Renal pelvis (tissue), 12 donors: ENCODE measurements at places on chromosomes 5 and 9. TPM values are rescaled to one million over a fixed set of nuclear protein-coding genes. Genes with fewer than 3 reads are reported as not detected.

PCDHGB3 gene
- polyA plus RNA-seq, result 1.9 TPM

DNA sequence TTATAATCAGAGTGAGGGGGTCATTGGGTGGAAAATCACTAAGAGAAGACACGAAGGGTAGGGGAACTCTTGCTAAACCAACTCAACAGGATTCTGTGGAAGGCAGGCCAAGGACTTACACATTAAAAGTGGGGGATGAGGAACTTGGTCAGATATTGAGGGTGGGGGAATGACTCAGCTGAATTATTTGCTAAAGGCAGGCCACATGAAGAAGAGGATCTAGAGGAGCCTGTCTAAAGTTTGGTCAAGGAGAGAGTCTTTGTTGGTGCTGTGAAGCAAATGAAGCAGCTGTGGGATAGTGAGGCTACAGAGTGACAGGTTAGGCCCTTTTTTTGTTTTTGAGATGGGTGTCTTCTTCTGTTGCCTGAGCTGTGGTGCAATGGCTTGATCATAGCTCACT, 63.9 kb upstream of the SPRY4 start:
- DNase-seq, result no peak

DNA sequence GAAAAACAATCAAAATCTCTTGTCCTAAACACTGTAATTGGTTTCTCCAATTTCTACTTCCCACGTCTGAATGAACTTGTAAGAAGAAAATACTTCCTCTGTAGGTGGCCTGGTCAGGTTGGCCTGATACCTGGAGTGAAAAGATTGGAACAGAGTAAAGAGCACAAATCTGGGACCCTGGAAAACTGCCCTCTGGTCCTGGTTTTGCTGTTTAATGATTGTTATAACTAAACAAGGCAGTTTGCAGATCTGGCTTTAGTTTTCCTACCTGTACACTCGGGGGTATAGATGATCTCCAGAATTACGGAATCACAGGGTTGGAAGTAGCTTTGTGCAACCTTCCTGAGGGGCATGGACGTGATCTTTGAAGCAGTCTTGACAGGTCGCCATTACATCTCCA, 67.6 kb downstream of the ZSWIM6 start:
- DNase-seq, result no peak

DNA sequence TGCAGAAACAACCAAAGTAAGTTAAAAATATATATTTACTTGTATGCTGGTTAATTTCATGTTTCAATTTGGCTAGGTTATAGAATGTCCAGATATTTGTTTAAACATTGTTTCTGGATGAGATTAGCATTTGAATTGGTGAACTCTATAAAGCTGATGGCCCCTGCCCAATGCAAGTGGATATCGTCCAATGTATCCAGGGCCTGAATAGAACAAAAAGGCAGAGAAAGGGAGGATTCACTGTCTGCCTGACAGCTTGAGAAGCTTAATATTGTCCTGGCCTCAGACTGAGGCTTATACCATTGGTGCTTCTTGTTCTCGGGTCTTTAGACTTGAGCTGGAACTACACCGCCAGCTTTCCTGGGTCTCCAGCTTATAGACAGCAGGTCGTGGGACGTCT, 446.7 kb upstream of the ACTBL2 start:
- no peak for DNase-seq
